ENCODE measurements at places on chromosomes 2 and 18.

GRCh38 chr2:95240091-95240490 is 32.8 kb downstream of the ZNF892 start:
- DNase-seq = no peak

- DNase-seq = no peak
Observed at GRCh38 chr2:236120141-236120601, 48.0 kb downstream of the GBX2 start.

DNA sequence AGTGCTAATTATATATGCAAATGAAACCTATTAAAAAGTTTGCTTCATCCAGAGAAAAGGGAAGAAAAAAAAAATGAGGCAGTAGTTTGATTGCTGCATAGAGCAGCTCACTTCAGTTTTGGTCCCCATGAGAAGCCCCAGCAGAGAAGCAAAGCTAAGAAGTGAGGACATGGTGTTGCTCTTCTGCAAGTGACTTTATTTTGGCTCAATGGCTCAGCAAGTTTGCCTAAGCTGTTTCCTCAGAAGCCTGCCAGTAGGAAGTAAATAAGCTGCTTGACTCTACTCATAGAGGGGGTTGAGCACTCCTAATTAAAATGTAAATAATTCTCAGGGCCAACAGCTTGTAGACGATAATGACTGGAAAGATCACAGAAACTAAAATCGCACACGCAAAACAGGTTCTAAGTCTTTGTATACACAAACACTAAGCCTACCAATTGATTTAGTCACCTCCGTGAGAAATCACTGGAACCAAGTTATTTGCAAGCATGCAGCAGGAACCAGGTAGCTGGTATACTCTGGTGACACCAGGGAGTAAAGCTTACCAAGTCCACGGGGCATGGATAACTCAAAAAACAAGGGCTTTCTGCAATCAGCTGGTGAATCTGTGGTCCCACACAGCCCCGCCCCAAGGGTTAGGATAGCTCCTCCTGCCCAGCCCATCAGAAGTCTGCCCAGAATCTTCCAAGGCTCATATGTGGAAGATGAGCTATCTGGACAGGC is 39.7 kb upstream of the NABP1 start:
- no peak for DNase-seq

DNA sequence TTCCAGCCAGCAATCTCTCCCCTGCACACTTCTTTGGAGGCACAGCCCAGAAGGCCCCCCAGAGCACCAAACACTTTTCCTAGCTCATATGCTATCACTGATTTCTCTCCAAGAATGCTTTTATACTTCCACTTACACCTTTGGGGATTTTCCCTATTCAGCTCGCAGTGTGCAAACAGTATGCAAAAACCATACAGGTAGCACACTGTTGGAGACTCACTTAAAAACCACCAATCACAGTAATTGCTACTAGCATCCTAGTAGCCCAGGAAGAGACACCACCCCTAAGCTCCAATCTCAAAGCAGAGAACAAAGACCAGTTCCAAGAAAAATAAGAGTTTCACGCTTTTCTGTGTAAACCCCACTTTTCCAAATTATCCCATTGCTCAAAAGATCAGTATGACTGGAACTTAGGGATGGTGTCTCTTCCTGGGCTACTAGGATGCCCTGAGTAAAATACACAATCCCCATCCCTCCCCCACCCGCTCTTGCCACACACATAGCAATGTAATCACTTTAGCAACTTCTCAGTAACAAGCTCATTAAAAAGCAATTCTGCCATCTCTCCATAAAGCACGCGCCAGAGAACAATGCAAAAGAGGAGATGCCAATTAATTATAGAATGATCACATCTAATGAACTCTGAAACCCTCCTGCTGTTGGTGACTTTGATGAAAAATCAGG is 43.0 kb downstream of the KLF7 start:
- no peak for DNase-seq

GRCh38 chr2:177281400-177282180 is 17.1 kb upstream of the NFE2L2 start:
- no peak for DNase-seq

GRCh38 chr2:203918264-203918663 is 18.3 kb upstream of the ICOS start:
- DNase-seq = no peak

DNA sequence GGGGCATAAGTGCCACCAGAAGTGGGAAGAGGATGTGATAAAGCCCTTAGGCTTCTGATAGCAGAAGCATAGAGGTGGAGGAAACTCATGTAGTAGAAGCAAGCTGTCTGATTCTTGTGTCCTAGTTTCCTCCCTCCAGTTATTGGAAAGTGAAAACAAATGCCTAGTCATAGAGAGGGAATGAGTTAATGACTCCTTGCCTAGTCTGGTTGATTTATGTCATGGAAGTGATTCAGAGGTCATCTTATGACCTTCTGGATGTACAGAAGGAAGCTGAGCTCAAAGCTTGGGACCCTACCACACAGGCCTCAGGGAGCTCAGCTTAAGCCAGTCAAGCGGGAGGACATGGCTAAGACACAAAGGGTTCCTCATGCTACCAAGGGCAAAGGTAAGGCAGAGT is 232.2 kb downstream of the THSD7B start:
- DNase-seq = no peak

- DNase-seq = no peak
Observed at GRCh38 chr18:27075828-27076227, 109.3 kb downstream of the CHST9 start.

- DNase-seq = no peak
Observed at GRCh38 chr18:56641714-56642337, 3.4 kb upstream of the TXNL1 start.

GRCh38 chr2:174336501-174337336 is 2.0 kb downstream of the SP9 start:
- no peak for DNase-seq

DNA sequence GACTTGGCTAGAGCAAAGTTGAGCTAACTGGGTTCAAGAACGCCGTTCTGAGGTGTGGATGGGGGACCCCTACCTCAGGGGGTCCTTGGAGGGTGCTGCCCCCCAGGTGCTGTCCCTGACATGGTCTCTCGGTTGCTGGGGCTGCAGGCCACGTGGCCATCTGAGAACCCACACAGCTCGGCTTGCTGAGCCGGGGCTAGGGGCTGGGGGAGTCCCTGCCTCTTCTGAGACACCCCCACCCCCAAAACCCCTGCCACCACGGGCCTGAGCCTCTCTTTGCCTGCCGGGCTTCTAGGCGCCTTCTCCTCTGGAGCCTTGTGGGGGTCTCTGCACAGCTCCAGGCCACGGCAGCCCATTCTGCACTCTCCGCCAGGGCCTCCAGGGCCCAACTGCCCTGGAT is 52.0 kb upstream of the LAMA1 start:
- no peak for DNase-seq

- no peak for DNase-seq
Observed at GRCh38 chr2:32425719-32426141, 68.9 kb downstream of the BIRC6 start.

DNA sequence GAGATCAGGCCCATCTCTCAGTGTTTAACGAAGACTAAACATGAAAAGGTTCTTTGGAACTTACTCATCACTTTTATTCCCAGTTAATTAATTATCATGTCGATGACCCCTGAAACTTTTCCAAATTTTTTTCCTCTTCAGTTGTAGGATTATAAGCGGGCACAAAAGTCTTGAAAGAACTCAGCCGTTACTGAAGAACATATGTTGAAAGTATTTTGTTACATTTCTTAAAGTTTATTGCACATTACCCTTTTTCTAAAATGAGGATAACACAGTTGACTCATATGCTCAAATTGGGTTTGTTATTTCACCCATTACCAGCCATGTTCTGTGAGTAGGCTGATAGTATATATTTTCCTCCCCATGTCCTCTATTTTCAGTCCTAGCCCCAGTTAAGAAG is 75.9 kb upstream of the COL3A1 start:
- no peak for DNase-seq

GRCh38 chr2:99153921-99154604 is 679 bp downstream of the TSGA10 start:
- DNase-seq = peak; percentile 21

DNA sequence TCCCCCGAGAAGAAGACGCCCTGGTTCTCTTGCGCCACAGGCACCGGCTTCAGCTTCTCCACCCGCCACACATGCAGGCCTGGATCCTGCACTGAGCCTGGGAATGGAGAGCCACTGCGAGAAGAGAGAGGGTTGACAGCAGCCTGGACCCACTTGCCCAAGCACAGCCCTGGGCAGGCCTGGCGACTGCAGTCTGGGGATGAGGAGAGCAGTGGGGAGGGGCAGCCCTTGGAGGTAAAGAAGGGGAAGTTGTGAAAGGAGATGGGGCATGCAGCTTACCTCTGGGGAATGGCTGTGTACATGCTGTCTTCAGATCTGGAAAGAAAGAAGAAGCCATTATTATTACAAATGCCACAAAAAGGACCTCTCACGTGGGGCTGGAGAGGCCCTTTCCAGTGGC is 8.3 kb downstream of the CAPG start:
- no peak for DNase-seq

- DNase-seq = no peak
Observed at GRCh38 chr2:199754766-199755165, 96.2 kb downstream of the FTCDNL1 start.

DNA sequence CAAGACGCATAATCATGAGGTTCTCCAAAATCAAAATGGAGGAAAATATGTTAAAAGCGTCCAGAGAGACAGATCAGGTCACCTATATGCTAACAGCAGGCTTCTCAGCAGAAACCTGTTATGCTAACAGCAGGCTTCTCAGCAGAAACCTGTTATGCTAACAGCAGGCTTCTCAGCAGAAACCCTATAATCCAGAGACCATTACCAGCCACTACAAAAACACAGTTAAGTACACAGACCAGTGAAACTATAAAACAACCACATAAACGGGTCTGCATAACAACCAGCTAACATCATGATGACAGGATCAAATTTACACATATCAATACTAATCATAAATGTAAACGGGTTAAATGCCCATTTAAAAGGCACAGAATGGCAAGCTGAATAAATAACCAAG is 1548.4 kb upstream of the TMEFF2 start:
- no peak for DNase-seq

All from urothelium cell line (cell line).